ENCODE measurements at places on chromosomes 1 and 21. TPM values are rescaled to one million over a fixed set of nuclear protein-coding genes. Genes with fewer than 3 reads are reported as not detected.

Gene IL19
- not detected for total RNA-seq

- DNase-seq, result no peak
Measured at GRCh38 chr1:246012341-246012740, 494.7 kb downstream of the SMYD3 start.

- DNase-seq, result no peak
Measured at GRCh38 chr1:25501235-25502058, 42.0 kb upstream of the LDLRAP1 start.

GRCh38 chr1:244758708-244759107 is 76.8 kb upstream of the COX20 start:
- DNase-seq, result no peak

DNA sequence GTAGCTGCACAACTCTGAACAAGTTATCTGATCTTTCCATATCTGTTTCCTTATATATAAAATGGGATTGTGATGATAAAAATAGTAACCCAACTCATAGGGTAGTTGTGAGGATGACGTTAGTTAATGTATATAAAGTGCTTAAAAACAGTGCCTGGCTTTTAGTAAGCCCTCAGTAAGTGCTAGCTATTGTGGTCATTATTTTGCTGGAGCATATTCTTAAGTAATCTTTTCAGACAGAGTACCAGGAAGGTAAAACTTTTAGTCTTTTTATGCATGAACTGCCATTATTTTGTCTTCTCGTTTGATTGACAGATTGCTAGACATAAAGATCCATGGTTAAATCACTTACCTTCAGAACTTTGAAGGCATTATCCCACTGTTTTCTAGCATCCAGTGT is 62.5 kb upstream of the SIM2 start:
- DNase-seq, result no peak

DNA sequence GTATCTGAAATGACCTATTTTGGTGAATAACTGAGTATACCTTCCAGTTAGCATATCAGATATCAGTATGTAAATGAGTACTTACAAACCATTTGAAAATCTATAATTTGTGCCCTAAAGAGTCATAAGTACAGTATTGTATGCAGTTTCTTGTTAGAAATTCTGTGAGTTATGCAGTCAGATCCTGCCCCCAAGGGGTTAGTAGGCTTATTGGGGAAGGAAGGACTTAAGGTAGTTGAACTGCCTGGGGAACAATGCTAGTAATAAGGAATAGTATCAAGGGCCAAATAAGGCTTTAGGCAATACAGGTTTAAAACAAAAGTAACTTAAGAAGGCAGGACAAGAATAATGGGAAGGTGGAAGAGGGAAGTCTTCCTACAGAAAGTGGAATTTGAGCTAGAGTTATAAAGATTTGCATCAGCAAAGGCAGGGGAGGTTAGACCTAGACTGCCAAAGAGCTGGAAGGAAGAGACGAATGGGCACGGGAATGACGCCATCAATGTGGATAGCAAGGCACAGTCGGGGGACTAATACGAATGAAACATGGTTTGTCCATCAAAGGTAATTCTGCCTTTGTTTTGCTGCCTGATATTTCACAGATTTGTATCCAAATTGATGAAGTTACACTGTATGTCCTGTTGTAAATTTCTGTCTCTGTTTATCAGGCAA is 182.9 kb upstream of the DPYD start:
- no peak for DNase-seq

Data from naive thymus-derived CD4-positive, alpha-beta T cell (primary cell).